ENCODE measurements at places on chromosomes 6 and 20.

GRCh38 chr20:59515013-59515905, 89.1 kb upstream of the PHACTR3 start:
- DNase-seq, result peak; percentile 64

DNA sequence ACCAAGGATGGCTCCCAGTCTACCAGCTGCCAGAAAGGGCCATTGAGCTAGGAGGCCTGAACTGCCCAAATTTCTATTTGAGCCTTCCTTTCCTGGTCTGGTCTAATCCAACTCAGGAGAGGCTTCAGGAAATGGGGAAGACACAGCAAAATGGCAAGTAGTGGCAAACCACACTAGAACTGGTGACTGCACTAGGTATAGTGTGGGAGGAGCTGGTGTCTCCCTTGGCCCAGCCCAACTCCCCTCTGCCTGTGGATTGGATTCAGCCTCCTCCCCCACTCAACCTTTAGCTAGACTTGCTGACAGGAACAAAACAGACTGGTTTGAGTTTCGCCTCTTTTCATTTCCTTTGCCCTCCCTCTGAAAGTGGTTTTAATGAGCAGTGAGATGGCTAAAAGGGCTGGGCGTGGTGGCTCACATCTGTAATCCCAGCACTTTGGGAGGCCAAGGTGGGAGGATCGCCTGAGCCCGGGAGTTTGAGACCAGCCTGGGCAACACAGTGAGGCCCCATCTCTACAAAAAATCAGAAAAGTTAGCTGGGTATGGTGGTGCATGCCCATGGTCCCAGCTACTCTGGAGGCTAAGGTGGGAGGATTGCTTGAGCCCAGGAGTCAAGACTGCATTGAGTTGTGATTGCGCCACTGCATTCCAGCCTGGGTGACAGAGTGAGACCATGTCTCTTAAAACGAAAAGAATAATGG, 17.5 kb downstream of the MRPS18A start:
- DNase-seq, result no peak

- DNase-seq, result no peak
Measured at GRCh38 chr6:146938266-146938665, 266.0 kb upstream of the STXBP5 start.

DNA sequence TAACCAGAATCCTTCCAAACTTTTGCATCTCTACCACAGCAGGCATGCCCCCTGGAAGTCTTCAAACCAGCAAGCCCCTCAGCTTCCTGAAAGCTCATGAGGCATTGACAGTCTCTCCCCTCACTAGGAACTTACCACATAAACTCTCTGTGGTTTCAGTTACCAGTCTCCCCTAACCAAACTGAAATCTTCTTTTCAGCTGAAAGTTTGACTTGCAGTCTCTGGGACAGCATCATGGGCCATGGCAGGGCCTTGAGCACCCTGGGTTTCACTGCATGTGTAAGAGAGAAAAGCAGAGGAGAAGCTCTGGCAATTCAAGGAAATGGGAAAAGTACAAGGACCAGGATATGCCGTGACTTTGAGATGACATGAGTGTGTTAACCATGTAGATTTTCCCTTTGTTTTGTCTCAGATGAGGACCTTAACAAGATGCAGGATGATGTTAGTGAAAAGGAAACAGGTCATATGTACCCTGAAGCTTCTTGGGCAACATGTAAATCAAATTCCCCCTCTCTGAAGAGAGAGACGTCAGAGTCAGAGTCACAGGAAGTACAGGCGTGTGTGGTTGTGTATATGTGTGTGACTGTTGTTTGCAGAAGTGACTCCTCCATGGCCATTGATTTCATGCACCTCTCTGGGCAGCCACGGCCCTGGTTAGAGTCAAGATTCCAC, 106.3 kb downstream of the TNFRSF21 start:
- DNase-seq, result no peak

GRCh38 chr6:161586887-161587286, 313.0 kb upstream of the AGPAT4 start:
- no peak for DNase-seq

DNA sequence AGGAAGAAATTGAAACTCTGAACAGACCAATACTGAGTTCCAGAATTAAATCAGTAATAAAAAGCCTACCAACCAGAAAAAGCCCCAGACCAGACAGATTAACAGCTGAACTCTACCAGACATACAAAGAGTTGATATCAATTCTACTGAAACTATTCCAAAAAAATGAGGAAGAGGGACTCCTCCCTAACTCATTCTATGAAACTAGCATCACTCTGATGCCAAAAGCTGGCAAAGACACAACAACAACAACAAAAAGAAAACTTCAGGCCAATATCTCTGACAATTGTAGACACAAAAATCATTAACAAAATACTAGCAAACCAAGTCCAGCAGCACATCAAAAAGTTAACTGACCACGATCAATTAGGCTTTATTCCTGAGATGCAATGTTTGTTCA, 246.0 kb upstream of the RUNX2 start:
- DNase-seq, result no peak

- no peak for DNase-seq
Measured at GRCh38 chr6:53691667-53692133, 26.1 kb upstream of the KLHL31 start.

GRCh38 chr6:17666646-17667045, 40.1 kb downstream of the NUP153 start:
- DNase-seq, result no peak

- DNase-seq, result no peak
Measured at GRCh38 chr6:117409420-117409819, 16.3 kb downstream of the ROS1 start.

GRCh38 chr20:54385746-54386145, 89.6 kb upstream of the DOK5 start:
- DNase-seq, result no peak

GRCh38 chr6:33654831-33655554, 33.9 kb downstream of the ITPR3 start:
- DNase-seq, result peak; percentile 29

DNA sequence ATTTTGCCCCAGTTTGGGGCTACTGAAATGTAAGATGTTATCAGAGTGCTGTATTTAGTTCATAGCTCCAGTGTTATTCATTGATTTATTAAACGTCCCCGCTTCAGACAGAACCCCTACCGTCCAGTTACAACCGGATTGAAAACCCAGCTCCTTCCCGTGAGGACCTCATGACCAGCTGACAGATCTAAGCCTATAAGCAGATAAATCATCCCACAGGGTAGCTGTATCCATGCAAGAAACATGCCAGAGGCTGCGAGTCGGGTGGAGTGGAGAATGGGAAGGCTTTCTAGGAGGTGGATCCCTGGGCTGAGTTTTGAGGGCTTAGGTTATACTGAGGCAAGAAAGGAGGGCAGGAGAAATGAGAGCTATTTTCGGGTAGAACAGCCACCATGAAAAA, 260.0 kb downstream of the ARID1B start:
- no peak for DNase-seq

DNA sequence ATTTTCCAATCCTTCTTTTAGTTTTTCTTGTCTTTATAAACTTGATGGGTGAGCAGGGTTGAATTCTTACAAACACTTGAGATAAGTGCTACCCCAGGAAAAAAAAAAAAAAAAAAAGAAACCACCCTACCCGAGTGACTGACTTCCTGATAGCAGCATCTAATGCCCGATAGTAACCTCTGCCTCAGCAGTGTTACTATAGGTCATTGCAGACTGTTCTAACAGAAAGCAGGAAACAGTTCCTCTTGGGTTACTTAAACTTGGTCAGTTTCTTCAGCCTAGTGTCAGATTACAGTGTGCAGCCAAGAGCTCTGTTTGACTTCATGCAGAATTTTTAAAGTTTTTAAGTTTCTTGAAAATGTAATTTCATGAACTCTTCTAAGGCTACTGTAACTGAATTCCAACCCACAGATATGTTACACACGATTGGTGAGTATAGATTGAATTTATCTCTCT, 2.1 kb downstream of the MYLIP start:
- peak; percentile 77 for DNase-seq

DNA sequence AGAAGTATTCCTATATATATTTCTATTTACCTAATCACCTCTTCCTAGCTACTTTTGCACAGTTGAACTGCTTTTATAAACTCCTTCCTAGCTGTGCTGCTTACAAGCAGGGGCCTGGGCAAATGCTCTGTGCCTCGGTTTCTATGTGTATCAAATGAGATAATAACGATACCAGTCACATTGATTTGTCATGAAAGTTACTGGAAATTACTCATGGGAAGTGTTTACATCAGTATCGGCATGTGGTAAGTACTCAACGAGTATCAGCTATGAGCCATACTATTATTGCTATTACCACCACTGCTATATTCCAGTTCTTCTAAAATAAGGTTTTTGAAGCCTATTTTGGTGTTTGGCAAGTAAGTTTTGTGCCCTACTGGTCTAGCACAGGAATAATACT, 4.9 kb downstream of the LAMA4 start:
- DNase-seq, result peak; percentile 48

GRCh38 chr20:33554914-33555420, 65.1 kb downstream of the CBFA2T2 start:
- DNase-seq, result peak; percentile 93

GRCh38 chr6:105882121-105882803, 203.9 kb upstream of the PRDM1 start:
- DNase-seq, result peak; percentile 66

- peak; percentile 75 for DNase-seq
Measured at GRCh38 chr6:6811128-6812009, 222.8 kb downstream of the LY86 start.

DNA sequence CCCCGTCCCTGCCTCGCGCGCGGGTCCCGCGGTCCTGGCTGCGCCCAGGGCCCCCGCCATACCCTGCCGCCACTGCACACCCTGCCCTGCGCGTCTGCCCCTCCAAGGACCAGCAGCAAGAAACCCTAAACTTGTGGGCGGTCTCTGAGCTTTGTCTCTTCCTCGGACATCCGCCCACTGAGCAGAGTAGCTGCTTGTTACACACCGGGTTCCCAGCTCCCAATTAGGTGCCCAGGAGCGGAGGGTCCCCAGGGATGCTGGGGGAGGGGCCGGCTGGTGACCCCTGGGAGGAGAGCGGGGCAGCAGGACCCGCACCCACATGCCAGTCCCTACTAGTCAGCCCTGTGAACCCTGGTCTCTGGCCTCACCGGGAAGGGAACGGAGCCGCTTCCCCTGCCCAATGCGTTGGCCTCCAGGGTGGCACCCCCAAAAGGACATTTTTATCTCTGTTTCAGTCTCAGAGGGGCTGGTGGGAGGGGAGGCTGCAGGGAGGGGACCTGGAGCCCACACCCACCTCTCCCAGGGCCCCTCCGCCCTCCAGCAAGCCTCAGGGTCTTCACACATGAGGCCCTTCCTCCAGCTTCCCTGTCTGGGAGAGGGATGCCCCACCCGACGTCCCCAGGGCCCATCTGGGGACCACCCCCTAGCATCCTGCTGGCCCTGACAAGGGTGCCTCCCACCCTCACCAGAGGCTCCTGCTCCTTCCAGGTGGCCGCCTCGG, 10.5 kb downstream of the STMN3 start:
- no peak for DNase-seq

DNA sequence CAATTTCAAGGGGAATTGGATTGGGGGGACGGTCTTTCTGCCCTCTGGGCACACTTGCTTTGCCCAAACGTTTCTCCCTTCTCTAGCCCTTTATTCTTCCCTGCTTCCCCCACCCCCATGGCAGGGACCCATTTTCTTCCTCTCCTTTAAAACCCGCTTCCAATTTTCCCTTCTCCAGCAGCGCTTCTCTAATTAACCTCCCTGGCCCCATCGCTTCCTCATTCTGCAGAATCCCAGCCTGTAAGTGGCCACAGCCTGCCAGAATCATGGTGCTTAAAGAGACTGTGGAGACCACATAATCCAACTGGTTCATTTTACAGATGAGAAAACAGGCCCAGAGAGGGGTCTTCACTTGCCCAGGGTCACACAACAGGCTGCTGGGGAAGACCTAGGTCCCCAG, 61.4 kb downstream of the CPNE5 start:
- DNase-seq, result no peak

- DNase-seq, result no peak
Measured at GRCh38 chr20:14412065-14412681, 74.8 kb upstream of the FLRT3 start.

DNA sequence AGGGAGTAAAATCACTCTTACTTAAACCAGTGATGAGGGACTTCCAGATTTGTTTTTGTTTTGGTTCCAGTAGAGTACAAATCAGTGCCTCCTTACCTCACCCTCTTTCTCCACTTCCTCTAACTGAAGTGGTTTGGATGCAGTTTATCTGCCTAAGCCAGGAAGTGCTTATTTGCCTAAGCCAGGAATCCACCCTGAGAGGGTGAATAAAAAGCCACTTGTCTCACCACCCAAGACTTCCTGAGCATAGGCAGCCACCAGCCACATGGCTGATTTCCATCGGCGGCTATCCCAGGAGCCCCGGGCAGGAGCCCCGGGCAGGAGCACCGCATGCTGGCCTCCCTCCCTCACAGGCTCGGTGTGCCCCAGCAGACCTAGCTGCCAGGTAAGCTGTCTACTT, 12.0 kb downstream of the LRP11 start:
- no peak for DNase-seq

GRCh38 chr20:60013296-60014139, 55.3 kb downstream of the CDH26 start:
- DNase-seq, result no peak

DNA sequence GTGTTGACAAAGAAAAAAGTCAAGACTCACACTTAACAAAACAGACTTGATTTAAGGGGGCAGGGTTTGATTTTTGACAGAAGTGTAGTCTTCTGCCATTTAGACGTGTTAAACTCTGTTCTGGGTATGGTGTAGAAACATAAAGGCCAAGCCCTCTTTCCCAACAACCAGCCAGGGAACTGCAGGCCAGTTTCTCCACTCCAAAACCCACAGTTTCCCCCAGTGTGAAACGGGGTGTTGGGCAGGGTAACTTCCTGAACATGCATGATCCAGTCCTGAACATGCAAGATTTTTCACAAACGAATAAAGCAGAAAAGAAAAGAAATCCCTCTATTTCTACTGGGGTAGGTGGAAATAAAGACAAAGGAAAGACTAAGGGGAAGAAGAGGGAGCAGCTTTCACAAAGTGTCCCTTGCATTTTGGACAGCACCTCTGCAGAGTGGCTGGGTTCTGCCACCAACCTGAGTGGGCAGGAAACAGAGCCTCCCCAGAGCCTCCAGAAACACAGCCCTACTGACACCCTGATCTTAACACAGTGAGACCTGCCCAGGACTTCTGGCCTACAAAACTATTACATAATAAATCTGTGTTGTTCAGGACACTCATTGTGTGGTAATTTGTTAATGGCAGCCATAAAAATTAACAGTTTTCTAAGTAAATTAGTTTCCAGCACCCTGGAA, 7.5 kb downstream of the APMAP start:
- DNase-seq, result no peak

GRCh38 chr6:162917506-162917905, 189.7 kb downstream of the PACRG start:
- peak; percentile 57 for DNase-seq

DNA sequence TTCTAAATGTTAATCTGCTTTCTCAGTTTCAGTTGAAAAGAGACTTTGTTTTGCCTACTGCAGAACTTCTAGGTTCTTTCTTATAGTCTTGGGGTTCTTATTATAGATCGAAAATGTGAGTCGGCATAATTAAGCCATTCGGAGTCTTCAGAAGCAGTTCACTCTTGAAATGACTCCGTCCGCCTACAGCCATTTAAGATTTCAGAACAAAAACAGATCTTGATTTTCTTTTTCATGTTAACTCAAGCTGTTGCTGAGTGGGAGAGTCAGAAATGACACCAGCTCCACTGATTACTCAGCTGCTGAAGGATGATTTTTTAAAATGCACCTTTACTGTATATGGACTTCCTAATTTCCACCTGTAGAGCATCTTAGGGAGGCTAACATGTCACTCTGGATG, 15.9 kb downstream of the PRDM1 start:
- no peak for DNase-seq

- DNase-seq, result no peak
Measured at GRCh38 chr6:10149603-10150002, 265.3 kb downstream of the TFAP2A start.

All from fibroblast of skin of right quadriceps (primary cell).